ENCODE measurements at places on chromosomes 12 and 14. TPM values are rescaled to one million over a fixed set of nuclear protein-coding genes. Genes with fewer than 3 reads are reported as not detected.

The PPM1H gene
- 23.0 TPM for total RNA-seq

The OAS2 gene
- total RNA-seq: 0.13 TPM

The FLRT2 gene
- total RNA-seq: 0.02 TPM

DNA sequence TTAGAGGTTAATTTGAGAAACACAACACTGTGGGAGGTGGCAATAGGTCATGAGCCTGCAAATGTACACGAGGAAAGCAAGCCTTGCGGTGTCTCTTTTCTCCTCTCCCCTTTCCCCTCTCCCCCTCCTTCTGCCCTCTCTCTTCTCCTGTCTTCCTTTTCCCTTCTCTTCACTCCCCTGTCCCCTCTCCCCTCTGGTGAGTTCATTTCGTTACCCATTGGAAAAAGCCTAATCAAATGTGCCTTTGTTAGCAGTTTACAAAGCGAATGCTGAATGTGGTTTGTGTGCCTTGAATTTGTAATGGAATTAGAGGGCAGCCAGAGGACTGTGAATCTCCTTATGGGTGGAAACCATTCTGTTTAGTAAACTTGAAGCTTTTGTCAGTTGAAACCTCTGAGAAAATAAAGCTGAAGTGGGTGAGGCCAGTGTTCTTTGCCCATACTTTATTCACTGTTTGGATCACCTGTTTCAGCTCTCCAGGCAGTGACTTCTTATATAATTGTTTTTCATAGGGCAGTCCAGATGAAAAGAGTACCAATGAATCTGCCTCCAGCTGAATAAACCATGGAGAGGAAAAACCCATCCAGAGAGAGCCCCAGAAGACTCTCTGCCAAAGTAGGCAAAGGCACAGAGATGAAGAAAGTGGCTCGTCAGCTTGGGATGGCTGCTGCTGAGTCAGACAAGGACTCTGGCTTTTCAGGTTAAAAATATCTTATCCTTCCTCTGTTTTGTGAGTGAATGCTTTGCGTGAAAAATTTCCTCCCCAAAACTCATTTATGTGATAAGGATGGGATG is 7.3 kb downstream of the CIPC start:
- no peak for DNase-seq
- H3K27me3 ChIP-seq: no peaks in the 10 kb centered on the region
- no peak overlapping the region for H3K27ac ChIP-seq
- H3K36me3 ChIP-seq: peaks cover 44% of the 10 kb centered on the region
- no peaks in the 10 kb centered on the region for H3K4me1 ChIP-seq
- H3K4me3 ChIP-seq: no peak overlapping the region

GRCh38 chr12:3086211-3086610 is 9.0 kb downstream of the TSPAN9 start:
- H3K36me3 ChIP-seq: no peaks in the 10 kb centered on the region
- no peak overlapping the region for H3K27ac ChIP-seq
- no peaks in the 10 kb centered on the region for H3K4me1 ChIP-seq
- DNase-seq: no peak
- peaks cover 5% of the 10 kb centered on the region for H3K27me3 ChIP-seq

DNA sequence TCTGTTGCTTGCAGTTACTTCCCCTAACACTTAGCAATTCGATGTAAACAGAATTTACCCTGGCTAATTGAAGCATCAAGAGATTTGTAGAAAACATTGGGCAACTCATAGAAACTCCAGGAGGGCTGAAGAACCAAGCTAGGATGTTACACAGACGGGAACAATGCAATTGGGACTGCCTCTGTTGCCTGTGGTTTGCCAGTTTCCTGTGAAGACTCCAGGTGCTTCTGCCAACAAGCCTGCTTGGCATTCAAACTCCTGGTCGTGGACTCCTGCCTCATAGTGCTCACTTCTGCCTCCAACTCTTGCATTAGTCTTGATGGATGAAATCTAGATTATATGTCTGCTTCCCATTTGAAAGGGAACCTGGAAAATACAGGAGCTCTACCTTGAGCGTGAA is 246.0 kb downstream of the BMP4 start:
- DNase-seq: no peak
- no peak overlapping the region for H3K4me3 ChIP-seq
- no peak overlapping the region for H3K27ac ChIP-seq
- no peaks in the 10 kb centered on the region for H3K4me1 ChIP-seq
- no peaks in the 10 kb centered on the region for H3K36me3 ChIP-seq
- no peaks in the 10 kb centered on the region for H3K27me3 ChIP-seq

- H3K4me3 ChIP-seq: no peak overlapping the region
- no peaks in the 10 kb centered on the region for H3K27me3 ChIP-seq
- no peaks in the 10 kb centered on the region for H3K4me1 ChIP-seq
These were observed 3.7 kb upstream of the TMX1 start for GRCh38 chr14:51236314-51236713.

DNA sequence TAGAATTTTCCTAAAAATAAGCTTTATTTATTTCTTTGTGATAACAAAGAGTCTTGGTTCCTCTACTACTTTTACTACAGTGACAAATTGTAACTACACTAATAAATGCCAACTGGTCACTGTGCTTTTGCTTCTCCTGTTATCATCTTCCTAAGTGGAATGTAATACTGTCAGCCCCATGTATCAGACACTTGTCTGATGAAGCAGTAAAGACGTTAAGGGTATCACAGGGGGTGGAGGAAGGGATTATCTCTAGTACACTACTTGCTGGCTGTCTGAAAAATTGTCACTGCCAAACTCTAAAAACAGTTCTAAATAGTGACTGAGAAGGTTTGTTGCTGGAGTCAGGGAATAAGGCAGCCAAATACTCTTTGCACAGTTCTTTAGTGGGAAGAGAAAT is 11.3 kb downstream of the ASB8 start:
- no peaks in the 10 kb centered on the region for H3K27me3 ChIP-seq
- H3K4me1 ChIP-seq: no peaks in the 10 kb centered on the region
- H3K27ac ChIP-seq: no peak overlapping the region
- no peak for DNase-seq

GRCh38 chr12:83843541-83843940 is 1069.1 kb downstream of the SLC6A15 start:
- H3K4me1 ChIP-seq: no peaks in the 10 kb centered on the region
- H3K27me3 ChIP-seq: no peaks in the 10 kb centered on the region
- no peak overlapping the region for H3K27ac ChIP-seq

DNA sequence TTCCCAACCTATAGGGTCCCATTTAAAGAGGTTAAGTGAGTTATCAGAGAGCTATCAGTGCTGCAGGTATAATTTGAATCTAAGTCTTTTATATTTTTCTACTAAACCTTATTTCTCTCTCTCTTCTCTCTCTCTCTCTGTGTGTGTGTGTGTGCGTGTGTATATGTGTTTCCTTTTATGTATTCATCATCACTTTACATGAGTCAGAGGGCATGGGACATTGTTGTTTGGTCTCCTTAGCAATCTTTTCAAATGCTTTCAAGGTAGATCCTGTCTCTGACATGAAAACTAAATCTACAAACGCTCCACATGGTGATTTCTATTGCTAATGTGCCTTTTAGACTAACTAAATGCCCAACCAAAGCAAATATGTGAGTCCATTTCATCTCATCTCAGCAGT is 459.7 kb downstream of the BTG1 start:
- H3K27me3 ChIP-seq: no peaks in the 10 kb centered on the region
- no peak overlapping the region for H3K4me3 ChIP-seq
- no peak for DNase-seq
- H3K27ac ChIP-seq: no peak overlapping the region

All from K562 (cell line).